ENCODE measurements at places on chromosomes 7 and 10.
A peak's percentile ranks its signal among the peaks of the same experiment; 100 is the strongest.

GRCh38 chr10:115909037-115909436 is 364.0 kb downstream of the GFRA1 start:
- no peak for DNase-seq

DNA sequence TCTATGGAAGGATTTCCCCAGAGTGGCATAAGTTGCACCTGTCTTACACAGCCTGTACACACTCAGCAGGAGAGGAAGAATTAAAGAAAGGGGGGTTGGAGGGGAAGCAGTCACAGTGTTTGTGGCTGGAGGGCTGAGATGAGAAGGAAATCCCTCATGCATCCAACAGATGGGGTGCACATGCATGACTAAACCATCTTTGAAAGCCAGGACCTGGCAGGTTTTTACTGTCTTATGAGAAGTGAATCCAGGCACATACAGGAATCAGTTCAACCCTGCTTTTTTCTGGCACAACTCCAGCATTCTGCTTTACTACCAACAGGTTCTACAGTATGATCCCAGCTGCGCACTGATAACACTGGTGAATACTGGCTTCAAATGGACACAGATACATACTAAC is 107.7 kb downstream of the CACNA2D1 start:
- peak; percentile 13 for DNase-seq

- DNase-seq, result no peak
Measured at GRCh38 chr7:26965724-26966123, 101.3 kb upstream of the SKAP2 start.

GRCh38 chr7:30197438-30197837 is 62.7 kb downstream of the MTURN start:
- DNase-seq, result no peak

GRCh38 chr10:13739183-13739582 is 152.4 kb downstream of the PRPF18 start:
- DNase-seq, result no peak

GRCh38 chr7:17041324-17041723 is 159.5 kb upstream of the AGR3 start:
- peak; percentile 98 for DNase-seq

DNA sequence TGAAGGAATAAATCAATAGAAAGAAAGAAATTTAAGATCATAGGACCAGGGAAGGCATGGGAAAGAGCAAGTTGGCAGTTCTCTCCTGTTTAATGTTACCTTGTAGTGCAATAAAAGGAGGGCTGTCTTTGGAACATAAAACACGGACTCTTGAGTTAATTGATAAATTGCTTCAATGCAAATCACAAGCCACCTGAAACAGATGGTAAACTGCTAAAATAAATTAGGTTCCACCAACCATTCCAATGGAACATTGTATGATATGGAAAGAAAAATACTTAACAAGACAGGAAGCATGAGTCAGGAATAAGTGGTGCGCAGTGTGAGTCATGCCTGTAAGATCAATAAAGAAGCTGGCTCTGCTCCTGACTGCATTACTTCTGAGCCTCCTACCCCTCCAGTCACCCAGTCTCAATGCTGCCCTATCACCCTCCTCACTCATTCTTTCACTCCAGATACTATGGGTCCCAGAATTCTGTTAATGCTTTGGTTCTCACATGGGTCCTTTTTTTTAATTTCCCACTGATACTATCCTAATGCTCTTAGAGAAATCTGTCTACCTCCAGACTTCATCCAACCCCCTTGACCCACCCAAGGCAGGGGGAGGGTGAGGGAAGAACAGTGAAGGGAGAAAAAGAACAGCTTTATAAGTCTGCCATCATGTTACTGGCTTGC is 78.9 kb downstream of the LRRC17 start:
- DNase-seq, result peak; percentile 94

- no peak for DNase-seq
Measured at GRCh38 chr7:5295039-5296014, 12.6 kb downstream of the SLC29A4 start.

DNA sequence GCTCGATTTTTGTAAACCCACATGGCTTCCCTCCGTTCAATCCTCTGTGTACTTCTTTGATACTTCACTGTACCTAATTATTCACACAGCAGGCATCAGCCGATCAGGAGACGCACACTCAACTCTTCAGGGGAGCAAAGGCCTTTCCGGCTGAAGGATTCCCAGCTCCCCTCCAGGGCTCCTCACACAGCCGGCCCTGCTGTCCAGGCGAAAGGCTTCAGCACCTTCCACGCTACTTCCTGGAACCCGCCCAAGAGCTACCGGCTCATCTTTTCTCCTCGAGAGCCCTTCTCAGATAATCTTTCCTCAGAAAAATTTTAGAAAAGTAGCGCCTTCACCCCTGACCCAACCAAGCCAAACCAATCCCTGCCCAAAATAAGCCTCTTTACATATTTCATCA is 270.4 kb downstream of the ZMYND11 start:
- DNase-seq, result no peak

GRCh38 chr7:102927312-102927933 is 14.6 kb downstream of the LRRC17 start:
- DNase-seq, result peak; percentile 11
